ENCODE measurements at places on chromosomes 1 and 21.

DNA sequence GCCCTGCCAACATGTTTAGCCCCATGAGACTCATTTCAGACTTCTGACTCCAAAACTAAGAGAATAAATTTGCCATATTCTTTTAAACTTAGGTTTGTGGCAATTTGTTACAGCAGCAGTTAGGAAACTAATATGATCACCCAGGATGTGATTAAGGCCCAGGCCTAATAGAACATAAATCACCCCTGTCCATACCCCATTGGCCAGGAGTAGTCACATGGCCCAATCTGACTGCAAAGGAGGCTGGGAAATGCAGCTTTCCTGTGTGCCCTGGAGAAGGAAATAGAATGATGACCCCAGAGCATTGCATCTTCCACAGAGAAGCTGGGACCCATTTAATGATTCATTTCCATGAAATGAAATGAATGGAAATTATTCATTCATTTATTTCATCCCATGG lies 100.4 kb upstream of the KLHDC7A start:
- no peak for DNase-seq

DNA sequence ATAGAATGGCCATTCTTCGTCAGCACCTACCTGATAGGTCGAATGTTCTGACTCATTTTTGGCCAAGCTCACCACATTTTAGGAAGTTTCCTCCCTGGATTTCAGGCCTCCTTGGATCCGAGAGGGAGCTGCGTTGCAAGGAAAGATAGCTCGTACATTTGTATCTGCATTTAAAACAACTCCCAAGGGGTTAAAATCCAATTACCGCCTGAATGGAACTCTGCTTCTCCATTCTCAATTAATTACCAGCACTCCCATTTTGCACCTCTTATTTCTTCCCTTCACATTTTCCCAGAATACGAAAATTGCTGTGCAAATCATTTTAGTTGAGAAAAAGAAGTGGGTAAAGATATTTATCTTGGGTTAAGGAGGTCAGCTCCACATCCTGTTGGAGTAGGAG lies 610.7 kb downstream of the NPHP4 start:
- no peak for DNase-seq

- DNase-seq, result no peak
These were observed 45.6 kb downstream of the UBR4 start for GRCh38 chr1:19164274-19165015.

DNA sequence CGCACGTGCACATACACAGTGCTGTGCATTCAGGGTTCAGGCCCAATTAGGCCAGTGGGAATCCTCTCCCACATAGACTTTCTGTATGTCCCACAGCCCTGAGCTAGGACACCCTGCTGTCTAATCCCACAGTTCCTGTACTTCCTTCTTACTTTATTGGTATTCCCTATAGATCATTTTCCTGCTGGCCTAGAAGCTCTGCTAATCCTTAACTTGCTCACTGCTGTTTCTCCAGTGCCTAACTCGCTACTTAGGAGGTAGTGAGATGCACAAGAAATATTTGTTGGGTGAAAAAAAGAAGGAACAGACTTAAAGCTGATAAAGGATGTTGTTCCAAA lies 34.1 kb upstream of the FHAD1 start:
- no peak for DNase-seq

DNA sequence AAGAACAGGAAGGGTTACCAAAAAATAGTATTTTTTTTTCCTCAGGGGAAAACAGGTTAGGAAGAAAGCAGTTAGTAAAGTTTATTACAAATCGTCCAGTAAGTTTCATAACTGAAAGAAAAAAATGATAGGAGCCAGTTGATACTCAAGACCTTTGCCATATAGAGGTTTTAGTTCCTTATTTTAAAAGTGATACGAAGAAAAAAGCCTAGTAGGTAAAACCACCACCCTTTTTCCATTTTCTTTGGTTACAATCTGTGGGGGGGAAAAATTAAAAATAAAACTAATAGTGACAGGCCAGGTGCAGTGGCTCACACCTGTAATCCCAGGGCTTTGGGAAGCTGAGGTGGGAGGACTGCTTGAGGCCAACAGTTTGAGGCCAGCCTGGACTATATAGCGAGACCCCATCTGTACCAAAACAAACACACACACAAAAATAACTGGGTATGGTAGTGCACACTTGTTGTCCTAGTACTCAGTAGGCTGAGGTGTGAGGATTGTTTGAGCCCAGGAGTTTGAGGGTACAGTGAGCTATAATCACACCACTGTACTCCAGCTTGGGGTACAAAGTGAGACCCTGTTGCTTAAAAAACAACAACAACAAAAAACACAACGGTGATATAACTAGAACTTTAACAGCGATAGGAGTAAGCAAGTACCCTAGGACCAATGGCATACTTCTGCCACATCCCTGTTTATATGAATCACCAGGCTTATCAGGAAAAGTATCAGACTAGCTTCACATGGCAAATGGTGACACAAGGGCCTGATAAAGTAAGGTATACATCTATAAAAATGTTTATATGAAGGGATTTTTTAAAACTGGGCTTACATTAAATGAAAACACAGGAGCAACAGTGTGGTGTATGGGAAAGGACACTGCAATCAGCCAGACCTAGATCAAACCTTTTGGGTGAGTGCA lies 5.4 kb downstream of the TMEM59 start:
- DNase-seq, result no peak

- no peak for DNase-seq
These were observed 27.0 kb downstream of the DISC1 start for GRCh38 chr1:231653632-231654031.

GRCh38 chr1:178310685-178311105 lies 186.1 kb downstream of the CLEC20A start:
- DNase-seq, result no peak

- DNase-seq, result no peak
These were observed 2.8 kb downstream of the IL20 start for GRCh38 chr1:206868264-206868663.

- DNase-seq, result no peak
These were observed 1.1 kb upstream of the BRDT start for GRCh38 chr1:91948097-91948496.

DNA sequence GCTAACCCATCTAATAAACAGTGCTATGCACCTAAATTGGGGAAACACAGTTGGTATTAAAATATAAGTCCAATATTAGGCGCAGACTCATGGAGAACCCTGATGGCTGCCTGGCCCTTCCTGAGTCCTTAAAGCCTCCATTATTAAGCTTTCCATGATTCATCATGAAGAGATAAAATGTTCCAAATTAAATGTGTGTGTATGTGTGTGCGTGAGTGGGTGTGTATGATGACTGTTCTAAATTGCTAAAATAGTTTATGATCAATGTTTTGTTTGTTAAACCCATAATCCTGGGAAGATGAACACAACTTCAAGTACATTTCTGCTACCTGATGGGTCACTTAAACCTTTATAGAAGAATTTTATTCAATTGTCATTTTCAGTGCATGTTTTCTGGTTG lies 6.3 kb upstream of the RBBP5 start:
- DNase-seq, result no peak

DNA sequence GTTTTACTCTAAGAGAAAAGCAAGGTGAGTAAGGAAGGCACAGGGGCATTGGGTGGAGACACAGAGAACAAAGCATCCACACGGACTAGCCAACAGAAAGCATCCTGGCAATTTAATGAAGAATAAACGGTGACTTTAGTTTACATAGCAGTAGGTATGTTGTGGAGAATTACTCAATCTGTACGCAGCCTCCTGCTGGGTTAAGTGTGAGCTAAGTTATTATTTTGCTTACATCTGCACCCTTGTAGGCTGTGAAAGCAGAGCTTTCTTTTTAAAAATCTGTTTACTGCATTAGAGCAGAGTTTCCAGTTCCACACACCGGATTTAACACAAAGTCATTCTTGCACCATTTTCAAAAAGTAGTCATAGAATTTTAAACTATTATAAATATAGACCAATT lies 144.5 kb downstream of the AKT3 start:
- DNase-seq, result no peak

GRCh38 chr1:202575918-202576653 lies 134.2 kb downstream of the SYT2 start:
- DNase-seq, result no peak

All from stimulated activated CD4-positive, alpha-beta T cell treated with anti-CD3 and anti-CD28 coated beads, TNF-alpha, amount 100 ng/mL, for 48 hours (primary cell).